ENCODE measurements at places on chromosomes 7 and 10. TPM values are rescaled to one million over a fixed set of nuclear protein-coding genes. Genes with fewer than 3 reads are reported as not detected.

- no peak for DNase-seq
Observed at GRCh38 chr10:97325754-97326153, 6.7 kb downstream of the FRAT1 start.

DNA sequence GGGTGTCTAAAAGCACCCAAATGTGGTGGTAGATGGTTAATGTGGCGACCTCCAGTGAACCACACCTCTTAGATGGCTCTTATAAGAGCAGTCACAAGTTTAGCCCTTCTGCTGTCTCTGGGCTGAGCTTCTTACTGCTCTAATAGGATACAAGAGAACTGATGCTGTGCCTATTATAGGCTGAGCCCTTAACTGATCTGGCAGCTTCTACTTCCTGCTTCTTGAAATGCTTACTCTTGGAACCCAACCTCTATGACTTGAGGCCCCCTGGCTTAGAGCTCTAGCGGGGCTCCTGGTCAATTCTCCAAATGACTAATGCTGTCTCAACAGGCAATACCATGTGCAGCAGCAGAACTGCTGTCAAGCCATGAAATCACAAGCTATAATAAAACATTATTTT, 35.0 kb upstream of the LSM8 start:
- DNase-seq = no peak

DNA sequence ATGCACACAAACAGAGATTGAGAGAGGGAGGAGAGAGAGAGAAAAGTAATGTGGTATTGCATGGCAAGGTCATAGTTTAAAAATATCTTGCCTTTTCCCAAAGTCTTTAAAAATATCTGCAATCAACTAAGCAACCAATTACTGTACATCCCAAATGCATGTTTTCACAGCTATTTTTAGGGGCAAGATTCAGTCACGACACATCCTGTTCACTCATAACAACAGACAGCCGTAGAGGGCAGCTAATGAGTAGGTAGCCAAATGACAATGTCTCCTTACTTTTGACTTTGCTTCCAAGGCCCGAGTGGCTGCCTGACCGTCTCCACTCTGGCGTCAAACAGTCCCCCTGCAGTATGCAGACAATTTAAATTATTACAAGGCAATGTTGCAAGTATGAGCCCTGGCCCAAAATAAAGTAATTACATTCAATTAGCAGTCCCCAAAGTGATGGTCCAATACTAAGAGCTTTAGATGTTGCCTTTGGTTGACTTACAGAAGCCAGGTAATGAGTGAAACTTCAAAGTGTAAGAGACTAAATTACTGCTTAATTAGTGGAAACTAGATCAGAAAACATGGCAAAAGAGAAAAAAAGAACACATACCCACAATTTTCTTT, 162.9 kb downstream of the MBL2 start:
- no peak for DNase-seq

DNA sequence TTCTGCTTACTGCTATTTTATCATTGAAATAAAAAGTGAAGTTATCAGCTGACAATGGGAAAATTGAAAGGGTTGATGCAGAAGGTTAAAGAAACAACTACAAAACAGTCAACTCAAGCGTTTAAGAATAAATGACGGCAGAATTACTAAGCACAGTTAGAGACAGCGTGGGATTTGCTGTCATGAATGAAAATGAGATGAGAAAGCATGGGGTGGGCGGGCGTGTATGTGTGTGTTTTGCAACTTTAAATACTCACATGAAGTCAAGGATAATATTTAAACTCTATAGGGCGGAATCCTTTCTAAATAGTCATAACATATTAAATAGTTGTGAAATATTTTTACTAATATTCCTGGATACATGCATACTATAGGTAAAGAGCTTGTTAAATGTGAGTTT, 450.8 kb downstream of the ETV1 start:
- DNase-seq = no peak

TFPI2 gene
- not detected for total RNA-seq

SLC26A5 gene
- not detected for total RNA-seq

DNA sequence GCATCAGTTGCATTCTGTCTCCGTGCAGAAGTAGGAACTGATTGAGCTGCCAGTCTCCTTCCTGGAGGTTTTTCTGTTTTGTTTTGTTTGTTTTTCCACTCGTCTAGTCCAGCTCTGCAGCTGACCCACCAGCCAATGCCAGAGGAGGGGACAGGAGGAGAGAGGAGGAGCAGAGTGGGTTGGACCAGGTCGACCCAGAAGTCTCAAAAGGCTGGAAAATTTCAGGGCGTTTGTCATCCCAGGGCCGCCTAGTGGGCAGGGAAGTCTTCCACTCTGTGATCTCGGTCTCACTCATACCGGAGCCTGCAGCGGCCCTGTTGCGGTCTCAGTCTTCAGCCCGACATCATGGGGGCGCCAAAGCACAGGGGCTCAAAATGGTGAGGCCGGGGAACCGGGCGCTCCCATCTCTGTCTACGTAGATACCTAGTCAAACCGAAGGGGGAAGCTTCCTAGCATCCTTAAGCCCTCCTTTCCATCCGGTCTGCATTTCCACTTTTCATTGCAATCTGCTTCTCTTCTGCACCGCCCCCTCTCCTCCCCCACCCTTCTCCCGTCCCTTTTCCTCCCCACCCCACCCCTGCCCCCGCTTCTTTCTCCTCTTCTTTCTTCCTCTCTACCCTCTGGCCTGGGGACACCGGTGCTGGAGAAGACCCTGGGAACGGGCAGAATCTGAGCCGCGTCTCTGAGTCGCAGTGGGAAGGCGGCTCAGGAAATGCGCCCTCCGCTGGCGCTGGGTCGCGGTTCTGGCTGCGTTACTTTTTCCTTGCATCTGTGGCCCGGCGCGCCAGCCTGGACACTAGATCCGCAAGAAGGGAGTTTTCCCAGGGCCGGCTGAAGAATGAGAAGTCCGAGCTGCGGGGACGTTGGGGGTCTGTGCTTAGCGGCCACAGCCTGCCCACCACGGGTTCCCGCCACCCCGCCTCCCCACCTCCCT, 16.2 kb upstream of the PAX2 start:
- DNase-seq = peak; percentile 37

GRCh38 chr10:63799521-63800300, 278.5 kb downstream of the REEP3 start:
- no peak for DNase-seq

DNA sequence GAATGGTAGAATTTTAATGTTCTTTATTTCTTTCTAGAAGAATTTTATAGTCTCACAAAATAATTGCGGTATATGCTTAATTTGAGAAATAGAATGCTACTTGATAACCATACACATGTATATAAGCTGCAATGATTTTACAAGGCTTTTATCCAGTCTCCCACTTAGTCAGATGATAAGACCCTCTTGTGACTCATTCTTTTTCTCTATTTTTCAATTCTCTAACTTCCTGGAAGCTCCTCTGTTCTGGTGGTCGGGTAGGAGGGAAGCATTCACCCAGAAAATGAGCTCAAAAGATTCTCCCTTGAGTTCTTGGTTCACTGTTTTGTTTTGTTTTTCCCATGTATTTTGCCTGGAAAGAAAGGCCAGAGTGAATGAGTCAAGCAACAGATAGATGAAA, 546.6 kb downstream of the INHBA start:
- no peak for DNase-seq

GRCh38 chr7:16744518-16745250, 8.9 kb upstream of the TSPAN13 start:
- no peak for DNase-seq

TRRAP gene
- total RNA-seq = 54.3 TPM

DNA sequence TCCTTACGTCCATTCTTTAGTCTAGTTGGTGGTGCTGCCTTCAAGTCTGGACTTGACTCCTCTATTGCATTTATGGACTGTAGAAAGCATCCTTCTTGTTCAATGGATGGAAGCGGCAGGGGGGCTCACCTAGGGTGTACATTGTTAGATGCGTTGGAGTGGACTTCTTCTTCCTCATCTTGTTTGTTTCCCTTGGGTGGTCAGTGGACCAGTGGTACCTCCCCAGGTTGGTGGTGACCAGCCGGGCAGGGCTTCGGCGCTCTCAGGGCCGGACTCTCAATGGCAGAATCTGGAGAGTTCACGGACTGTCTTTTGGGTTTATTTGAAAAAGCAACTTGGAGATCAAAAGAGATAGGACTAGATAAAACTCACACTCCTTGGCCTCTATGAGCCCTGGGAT, 6.2 kb upstream of the BTBD16 start:
- DNase-seq = no peak

DNA sequence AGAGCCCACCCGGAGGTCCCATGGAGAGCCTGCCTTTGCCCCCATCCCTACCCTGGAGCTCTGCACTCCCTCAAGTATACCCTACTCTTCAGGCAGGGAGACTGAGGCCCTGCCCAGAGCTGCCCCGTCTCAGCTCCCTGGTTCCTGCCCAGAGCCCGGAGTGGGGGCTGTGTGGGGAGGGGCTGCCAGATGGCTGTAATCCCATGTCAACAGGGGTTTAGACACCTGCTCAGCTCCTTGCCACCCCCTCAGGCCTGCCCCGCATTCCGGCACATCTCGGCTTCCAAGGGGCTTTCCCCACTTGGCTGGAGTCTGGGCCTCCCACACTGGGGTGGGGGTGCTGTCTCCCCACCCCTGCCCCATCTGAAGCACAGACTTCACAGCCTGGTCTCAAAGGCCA, 20.9 kb upstream of the LFNG start:
- no peak for DNase-seq

SNX10 gene
- total RNA-seq = 42.4 TPM
